Astrocyte (in vitro differentiated cells and primary cell): ENCODE measurements at places on chromosomes 12 and 14.

DNA sequence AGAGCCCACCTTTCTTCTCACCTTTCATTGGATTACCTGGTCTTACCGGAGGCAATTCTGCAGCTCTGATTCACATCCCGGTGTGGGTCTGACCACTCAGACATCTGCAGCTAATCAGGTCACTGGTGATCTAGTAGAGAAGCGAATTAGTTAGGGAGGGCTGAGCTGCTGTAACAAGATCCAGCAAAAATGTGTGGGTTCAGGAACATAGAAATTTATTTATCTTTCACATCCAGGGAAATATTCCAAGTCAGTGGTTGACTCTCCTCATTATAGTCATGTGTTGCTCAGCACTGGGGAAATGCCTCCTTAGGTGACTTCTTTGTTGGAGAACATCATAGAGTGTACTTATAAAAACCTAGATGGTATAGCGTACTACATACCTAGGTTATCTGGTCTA is 218.7 kb upstream of the PELI2 start:
- DNase-seq: peak; percentile 76

GRCh38 chr14:49598189-49598484 is 603 bp upstream of the LRR1 start:
- DNase-seq: no peak

- DNase-seq: peak; percentile 25
Measured at GRCh38 chr12:91781114-91781513, 364.5 kb downstream of the BTG1 start.

GRCh38 chr12:45674181-45674977 is 55.1 kb upstream of the ARID2 start:
- peak; percentile 89 for DNase-seq

GRCh38 chr14:63938198-63939005 is 85.6 kb downstream of the SYNE2 start:
- no peak for DNase-seq

- no peak for DNase-seq
Measured at GRCh38 chr14:100549834-100550625, 37.2 kb downstream of the BEGAIN start.

DNA sequence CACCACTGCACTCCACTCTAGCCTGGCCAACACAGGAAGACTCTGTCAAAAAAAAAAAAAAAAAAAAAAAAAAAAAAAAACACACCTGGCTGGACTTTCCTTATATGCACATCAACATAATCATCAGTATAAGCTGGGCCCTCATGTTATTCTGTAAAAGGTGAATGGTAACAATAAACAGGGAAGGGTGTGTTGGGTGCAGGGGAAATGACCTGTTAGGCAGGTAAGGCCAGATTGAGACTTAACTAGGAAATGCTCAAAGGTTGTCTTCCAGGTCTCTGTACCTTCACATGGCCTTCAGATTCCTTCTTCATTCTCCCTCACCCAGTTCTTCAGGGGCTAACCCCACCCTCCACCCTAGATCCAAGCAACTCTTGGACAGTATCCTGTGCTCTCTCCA is 47.5 kb downstream of the ESR2 start:
- DNase-seq: no peak

GRCh38 chr12:104546575-104546974 is 89.8 kb downstream of the CHST11 start:
- no peak for DNase-seq

- DNase-seq: peak; percentile 47
Measured at GRCh38 chr12:124507188-124508109, 60.0 kb downstream of the NCOR2 start.

GRCh38 chr12:114913871-114914801 is 230.2 kb upstream of the TBX3 start:
- DNase-seq: peak; percentile 57

- DNase-seq: no peak
Measured at GRCh38 chr14:98688446-98688845, 583.6 kb downstream of the BCL11B start.

DNA sequence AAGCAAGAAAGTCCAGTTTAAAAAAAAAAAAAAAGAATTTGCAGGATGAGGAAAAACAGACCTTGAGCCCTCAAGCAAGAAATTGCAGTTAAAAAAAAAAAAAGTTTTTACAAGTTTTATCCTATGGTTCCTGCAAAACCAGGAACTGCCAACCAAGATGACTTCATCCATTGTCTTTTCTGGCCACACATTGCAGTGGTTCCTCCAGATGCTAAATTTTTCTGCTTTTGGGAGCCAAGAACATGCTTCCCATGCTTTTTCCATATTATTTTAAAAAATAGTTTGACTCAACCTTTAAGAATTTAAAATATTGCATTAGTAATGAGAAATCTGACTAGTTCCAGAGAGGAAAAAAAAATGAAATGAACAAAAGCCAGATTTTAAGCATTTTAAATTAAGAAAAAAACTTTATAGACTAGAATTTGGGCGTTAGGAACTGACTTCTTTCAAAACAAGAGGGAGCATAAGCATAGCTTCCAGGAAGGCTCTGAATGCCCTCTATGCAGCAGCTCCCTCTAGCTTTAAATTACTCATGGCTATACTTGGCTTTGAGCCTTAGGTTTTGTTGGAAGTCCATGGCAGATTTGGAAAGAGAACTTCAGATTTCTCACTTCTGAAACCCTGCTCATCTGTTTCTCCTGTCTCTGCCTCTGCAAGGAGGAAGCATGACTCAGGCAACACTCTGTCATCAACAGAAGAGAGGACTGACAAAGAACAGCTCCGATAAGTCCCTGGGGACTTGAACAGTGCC is 124.5 kb downstream of the GPR65 start:
- DNase-seq: peak; percentile 69

DNA sequence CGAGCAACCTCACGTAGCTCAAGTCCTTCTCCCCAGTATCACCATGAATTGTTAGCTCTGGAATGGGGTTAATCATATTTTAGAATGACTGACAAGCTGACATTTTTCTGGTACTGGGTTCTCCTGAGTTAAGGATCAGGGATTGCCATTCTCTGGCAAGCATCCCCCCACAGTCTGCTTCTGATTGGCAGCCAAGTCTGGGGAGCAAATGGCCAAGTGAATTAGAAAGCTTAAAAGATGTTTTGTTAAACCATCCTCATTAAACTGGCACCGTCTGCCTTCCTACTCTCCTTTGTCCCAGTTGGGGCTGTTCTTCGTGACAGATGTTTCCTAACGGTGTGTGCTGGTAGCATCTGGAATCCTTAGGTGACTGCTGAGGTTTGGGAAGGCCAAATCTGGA is 17.2 kb upstream of the CISTR start:
- DNase-seq: no peak

GRCh38 chr12:91307957-91308670 is 125.5 kb upstream of the DCN start:
- no peak for DNase-seq

- no peak for DNase-seq
Measured at GRCh38 chr12:114400925-114401324, 5.0 kb downstream of the TBX5 start.

DNA sequence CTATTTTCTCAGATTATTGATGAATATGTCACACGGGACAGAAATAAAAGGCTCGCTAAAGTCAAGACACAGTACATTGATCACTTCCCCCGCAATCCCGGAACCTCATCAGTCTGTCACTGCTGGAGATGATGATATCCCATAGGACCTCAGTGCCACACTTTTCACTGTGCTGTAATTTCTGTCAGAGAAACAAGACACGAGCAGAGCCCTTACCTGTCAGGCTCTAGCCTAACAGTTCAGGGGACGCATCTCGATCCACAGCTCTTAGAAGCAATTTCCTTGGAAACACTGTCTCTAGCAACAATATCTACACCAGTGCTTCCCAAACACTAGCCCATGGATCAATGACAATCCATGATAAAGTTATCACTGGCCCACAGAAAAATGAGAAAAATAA is 140.0 kb downstream of the GRIN2B start:
- DNase-seq: no peak

GRCh38 chr12:47781479-47782371 is 8.7 kb downstream of the SLC48A1 start:
- DNase-seq: no peak

DNA sequence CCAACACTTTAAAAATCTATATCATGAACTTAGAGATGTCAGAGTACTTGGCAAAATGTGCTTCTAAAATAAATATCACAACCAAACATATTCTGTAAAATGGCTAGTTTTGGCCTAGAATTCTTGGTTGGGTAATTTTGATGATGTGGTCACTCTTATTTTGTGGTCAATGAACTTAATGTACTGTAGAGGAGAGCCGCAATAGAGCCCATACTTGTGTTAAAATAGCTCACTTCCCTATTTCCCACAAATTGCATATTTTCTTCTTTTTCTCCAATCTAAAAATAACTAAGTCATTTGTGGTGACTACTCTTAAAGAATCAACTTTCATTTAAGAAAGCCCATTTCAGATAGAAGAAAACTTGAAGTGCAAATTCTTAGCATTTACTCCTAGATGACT is 619.4 kb downstream of the CCER1 start:
- DNase-seq: peak; percentile 39

DNA sequence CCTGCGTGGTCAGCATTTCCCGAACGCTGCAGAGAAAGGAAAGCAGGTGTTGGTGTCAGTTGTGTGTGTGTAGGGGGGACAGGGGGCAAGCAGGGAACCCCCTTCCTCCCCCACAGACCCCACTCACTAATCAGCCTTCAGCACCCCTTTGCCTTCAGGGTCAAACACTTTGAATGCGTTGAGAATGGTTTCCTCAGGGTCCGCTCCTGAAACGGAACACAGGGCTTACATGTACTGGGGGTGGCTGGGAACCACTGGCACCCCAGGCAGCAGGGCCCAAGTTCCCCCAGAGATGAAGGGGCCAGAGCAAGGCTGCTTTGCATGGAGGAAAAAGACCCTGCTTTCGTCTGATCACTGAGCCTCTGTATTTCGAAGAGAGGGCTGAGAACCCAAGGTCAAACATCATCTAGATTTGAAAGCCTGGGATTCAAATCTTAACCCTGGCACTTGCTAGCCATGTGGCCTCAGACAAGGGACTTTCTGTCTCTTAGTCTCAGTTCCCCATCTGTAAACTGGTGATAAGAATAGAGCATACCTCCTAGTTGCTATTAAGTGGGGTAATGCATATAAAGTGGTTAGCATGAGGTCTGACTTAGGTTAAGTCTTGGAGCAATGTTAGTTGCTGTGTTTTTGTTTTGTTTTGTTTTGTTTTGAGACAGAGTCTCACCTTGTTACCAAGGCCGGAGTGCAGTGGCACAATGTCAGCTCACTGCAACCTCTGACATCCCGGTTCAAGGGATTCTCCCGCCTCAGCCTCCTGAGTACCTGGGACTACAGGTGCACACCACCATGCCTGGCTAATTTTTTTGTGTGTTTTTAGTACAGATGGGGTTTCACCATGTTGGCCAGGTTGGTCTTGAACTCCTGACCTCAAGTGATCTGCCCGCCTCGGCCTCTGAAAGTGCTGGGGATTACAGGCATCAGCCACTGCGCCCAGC is 7.0 kb downstream of the MYL2 start:
- no peak for DNase-seq

DNA sequence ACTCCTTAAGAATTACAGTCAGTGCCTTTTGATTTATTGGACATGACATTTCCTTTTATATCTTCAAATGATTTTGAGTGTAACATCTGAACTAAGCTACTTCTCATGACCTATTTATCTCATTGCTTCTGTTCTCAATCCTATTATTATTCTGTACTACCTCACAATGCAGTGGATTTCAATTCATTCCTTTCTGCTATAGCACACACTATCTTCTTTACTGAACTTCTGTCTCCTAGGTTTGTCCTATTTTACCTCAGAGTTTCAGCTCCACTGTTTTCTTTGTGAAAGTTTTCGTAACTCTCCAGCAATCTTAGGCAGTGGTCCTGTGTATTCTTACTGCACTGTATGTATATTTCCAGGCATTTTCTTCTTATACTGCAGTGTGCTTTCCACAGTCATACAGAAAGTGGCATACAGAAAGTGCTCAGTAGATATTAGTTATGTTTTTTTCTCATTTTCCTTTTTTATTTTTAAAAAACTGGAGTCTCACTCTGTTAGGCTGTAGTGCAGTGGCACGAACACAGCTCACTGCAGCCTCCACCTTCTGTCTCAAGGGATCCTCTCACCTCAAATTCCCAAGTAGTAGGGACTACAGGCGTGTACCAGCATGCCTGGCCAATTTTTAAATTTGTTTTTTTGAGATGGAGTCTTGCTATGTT is 368.6 kb upstream of the RGS6 start:
- DNase-seq: no peak

DNA sequence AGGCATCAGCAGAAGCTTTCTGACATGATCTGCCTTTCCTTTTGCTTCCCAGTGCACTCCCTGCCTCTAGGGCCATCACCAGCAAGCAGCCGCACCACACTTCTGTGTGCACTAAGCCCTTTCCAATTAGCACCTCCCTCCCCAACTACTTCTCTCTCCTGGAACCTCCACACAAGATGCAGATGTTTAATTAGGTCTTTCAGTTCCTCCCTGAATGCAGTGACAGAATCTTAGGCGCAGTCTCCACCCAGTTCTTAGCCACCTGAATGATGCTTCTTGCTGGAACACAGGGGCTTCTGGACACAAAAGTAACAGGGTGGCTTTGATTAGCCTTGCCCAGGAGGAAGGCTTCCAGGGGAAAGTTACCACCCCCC is 32.9 kb downstream of the NIN start:
- DNase-seq: no peak

- no peak for DNase-seq
Measured at GRCh38 chr12:126944684-126945083, 1322.3 kb upstream of the TMEM132C start.

GRCh38 chr12:123223241-123223668 is 9.7 kb downstream of the MPHOSPH9 start:
- no peak for DNase-seq

DNA sequence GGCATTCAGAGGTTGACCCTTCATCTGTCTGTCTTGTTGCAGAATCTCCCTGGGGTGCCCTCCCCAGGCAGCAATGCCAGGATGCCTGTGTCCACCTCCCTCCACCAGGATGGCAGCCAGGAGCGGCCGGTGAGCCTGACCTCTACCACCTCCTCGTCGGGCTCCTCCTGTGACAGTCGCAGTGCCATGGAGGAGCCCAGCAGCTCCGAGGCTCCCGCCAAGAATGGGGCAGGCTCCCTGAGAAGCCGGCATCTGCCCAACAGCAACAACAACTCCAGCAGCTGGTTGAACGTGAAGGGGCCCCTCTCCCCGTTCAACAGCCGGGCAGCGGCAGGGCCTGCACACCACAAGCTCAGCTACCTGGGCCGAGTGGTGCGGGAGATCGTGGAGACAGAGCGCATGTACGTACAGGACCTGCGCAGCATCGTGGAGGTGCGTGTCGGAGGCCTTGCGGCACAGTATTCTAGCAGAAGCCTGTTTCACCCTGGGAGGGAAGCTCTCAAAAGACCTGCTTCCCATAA is 23.4 kb downstream of the PLEKHG3 start:
- DNase-seq: no peak

DNA sequence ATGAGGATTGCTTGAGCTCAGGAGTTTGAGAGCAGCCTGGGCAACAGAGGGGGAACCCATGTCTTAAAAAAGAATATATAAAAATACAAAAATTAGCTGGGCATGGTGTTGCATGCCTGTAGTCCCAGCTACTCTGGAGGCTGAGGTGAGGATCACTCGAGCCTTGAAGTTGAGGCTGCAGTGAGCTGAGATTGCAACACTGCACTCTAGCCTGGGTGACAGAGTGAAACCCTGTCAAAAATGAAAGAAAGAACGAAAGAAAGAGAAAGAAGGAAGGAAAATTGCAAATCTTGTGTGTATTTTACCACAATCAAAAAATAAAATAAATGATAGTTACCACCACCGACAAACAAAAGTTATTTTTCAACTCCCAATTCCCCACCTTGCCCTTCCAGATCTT is 45.3 kb downstream of the SPRING1 start:
- no peak for DNase-seq

- DNase-seq: peak; percentile 26
Measured at GRCh38 chr12:6697584-6698351, 2.8 kb downstream of the PIANP start.
